ENCODE measurements at places on chromosomes 11 and 22.

DNA sequence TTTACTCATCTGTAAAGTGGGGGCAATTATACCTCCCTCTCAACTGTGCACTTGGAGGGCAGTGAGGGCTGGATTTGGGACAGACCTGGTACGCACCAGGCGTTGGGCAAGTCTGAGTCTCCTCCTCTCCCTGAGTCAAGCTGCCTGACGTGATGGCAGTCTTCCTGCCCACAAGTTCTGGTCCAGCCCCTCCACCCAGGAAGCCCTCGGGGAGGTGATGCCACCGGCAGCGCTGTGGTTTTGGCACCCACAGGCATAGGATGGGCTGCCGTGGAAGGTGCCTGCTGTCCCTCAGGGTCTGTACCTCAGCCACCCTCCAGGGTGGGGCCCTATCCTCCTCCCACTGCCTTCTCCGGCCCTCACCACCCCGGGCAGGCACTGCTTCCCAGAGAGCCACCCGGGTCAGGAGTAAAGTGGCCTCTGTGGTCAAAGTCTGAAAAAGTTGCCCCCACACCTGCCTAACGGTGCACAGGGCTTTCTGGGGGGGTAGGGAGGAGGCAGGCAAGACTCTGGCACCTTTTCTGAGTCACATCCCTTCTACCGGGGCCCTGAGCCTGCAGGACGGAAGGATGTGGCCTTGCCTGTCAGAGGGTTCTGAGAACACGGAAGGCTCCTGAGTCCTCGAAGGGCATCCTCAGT, 6.5 kb upstream of the APOBEC3H start:
- DNase-seq = peak; percentile 58

- DNase-seq = no peak
Measured at GRCh38 chr22:27024982-27025381, 367.6 kb downstream of the MIAT start.

DNA sequence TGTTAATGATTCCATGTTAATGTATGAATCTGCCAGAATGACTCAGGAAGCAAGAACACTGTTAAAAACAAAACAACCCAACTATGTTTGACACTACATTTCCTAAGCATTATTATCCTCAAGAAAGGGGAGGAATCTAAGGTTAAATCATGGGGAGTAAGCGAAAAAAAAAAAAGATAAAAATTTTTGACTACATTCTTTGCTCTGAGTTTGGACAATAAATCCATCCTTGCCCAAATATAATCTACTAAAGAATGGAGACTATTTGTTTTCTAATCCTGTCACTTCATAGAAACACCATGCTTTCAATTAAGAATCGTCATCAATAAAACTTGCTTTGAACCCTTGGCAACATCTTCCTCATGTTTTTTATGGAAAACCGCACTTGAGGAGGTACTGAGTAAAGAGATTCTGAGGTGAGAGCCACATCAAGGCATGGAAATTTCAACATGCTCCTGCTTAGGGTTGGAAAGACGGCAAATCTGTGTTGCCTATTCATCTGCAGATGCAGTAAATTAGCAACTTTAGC, 9.7 kb downstream of the MAML2 start:
- no peak for DNase-seq

DNA sequence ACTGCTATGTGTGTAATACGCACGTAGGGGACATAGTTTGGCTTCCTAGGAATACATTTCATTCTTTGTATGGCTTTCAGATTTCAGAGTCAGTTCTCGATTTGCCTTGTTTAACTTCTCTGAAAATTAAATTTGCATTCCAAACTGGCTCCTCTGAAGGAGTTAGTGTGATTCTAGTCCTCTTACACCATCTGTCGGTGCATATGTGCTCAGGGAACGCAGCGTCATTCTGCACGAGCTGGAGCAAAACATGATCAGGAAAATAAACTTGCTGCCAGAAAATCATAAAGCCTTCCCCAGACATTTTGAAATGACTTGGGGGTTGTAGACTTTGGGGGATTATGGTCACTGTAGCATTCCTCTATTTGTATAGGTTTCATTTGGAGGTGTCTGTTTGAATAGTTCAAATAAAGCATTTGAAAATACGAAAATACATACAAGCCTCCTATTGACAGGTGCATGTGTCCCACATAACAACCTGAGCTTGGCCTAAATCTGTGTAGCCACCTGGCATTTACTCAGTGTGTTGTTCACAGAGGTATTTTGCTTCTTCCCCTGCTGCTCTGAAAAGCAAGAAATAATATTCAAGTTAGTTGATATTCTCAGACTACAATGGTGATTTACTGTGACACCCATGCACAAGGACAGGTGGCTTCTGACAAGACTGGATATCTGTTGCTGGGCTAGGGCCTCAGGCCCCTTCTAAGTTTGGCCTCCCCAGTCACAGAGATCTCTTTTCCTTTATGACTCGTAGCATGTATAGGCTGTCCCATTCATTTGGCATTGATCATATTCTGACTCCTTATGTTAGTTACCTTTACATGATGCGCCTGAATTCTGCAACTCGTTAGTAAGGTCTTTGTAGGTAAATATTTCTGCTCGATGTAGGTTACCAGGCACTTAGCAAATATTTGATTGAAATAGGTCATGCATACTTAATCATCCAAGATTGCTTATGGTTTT, 81.6 kb upstream of the SORL1-AS1 start:
- DNase-seq = no peak

DNA sequence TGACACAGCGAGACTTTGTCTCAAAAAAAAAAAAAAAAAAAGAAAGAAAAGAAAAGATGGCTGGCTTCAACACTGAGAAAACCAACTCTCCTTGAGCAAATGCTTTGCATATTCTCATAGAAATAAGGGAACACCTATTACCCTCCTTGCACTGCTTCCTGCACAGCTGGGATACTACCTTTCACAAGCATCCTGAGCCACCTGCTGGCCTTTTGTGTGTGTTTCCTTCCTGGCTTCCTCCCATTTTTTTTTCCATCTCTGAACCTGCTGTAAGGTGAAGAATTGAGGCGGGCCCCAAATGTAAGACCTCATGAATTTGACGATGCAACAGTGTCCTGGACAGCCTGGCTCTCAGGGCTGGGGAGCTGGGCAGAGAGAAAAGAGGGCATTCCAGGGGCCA, 1.9 kb upstream of the RFPL3 start:
- DNase-seq = no peak

- DNase-seq = no peak
Measured at GRCh38 chr22:27168681-27169080, 511.3 kb downstream of the MIAT start.

GRCh38 chr11:45332276-45332934, 46.3 kb upstream of the SYT13 start:
- peak; percentile 37 for DNase-seq

GRCh38 chr11:844693-845644, 2.3 kb downstream of the TSPAN4 start:
- DNase-seq = no peak

- DNase-seq = no peak
Measured at GRCh38 chr11:33160587-33160986, 693 bp downstream of the CSTF3 start.

- DNase-seq = no peak
Measured at GRCh38 chr11:64724863-64725532, 2.0 kb upstream of the NRXN2 start.

GRCh38 chr11:7573558-7574296, 59.9 kb downstream of the PPFIBP2 start:
- DNase-seq = no peak

DNA sequence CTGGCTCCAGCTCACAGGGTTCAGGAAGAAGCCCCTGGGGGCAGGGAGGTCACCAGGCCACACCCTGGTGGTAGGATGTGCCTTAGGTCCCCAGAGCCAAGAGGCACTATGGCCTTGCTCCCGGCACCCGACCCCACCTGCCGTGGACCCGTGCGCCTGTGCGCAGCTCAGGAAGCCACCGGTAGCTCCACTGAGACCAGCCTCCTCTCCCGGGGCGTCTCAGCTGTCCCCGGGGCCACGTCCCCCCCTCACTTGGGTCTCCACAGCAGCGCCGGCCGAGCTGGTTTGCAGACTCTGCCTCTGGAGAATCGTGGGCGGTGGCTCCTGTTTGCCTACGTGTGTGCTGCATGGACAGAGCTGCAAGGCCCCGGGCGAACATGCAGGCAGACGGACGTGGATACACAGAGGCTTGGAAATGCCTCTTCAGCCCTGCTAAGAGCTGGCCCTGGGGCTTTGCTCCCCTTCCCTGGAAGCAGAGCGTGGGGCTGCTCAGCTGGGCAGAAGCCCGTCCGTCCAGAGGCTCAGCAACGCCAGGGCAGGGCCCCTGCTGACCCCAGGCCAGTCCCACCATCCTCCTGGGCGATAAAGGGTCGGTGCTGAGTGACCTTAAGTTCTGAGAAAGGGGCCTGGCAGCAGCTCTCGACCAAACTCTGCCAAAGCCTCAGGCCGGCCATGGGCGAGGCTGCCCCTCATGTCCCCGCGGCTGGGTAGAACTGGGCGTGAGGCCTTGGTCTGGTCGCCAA, 15.3 kb upstream of the MUC5B start:
- DNase-seq = no peak

DNA sequence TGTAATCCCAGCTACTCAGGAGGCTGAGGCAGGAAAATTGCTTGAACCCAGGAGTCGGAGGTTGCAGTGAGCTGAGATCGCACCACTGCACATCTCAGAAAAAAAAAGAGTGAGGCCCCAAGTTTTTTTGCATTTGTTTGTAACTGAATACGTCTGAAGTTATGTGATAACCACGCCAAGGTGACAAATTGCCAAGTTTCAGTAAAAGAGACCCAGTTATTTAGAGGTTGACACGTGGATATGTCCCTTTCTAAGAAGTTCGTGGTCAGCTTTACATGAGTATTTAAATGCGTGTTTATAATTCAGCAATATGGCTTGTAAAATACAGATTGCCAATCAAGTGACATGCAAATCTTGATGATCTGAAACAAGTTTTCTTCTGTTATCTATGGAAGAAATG, 8.0 kb downstream of the PPARA start:
- no peak for DNase-seq

DNA sequence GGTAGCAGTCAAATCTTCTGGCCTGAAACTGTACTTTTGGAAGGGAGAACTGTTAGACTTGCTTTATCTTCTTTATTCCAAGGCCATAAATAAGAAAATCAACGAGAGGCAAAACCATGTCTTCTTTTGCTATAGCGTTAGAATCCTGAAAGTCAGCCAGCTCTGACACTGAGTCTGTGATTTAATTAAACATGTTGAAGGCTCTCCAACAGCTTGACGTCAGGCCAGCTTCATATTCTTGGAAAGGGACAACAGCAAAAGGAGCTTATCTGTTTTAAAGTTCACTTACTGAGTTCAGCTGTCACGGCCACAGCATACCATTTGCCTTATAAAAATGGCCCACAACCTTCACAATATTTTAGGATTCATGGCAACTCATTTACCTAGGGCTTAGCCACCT, 131.0 kb upstream of the LDLRAD3 start:
- DNase-seq = no peak

- DNase-seq = no peak
Measured at GRCh38 chr22:23163665-23164064, 16.6 kb upstream of the BCR start.

DNA sequence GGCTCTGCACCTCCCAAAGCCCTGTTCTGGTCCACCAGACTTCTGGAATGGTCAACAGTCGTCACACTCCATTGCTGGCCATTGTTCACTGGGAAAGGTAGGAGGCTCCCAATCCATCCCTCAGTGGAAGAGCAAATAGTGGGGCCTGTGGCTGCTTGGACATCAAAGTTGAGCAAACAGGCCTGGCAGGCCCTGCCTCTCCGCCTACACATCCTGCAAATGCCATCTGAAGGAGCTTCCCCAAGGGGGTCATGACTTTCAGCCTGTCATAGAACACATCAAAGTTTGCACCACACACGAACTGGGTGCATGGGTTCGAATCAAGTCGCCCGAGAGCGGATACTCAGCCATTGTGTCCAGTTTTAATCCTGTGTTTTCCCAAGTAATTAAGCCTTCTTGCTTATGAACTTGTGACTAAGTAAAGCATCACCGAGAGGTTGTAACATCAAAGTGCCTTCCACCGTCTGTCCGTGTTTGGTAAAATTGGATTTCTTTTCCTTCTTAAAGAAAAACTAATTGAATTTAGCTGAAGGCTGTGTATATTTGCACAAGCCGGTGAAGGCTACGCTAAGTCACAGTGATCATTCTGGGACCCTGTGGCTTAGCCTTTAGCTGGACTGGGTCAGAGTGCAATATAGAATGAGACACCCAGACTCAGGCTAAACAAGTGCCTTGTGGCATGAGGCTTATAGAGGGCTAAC, 36.1 kb downstream of the CLPB start:
- no peak for DNase-seq

DNA sequence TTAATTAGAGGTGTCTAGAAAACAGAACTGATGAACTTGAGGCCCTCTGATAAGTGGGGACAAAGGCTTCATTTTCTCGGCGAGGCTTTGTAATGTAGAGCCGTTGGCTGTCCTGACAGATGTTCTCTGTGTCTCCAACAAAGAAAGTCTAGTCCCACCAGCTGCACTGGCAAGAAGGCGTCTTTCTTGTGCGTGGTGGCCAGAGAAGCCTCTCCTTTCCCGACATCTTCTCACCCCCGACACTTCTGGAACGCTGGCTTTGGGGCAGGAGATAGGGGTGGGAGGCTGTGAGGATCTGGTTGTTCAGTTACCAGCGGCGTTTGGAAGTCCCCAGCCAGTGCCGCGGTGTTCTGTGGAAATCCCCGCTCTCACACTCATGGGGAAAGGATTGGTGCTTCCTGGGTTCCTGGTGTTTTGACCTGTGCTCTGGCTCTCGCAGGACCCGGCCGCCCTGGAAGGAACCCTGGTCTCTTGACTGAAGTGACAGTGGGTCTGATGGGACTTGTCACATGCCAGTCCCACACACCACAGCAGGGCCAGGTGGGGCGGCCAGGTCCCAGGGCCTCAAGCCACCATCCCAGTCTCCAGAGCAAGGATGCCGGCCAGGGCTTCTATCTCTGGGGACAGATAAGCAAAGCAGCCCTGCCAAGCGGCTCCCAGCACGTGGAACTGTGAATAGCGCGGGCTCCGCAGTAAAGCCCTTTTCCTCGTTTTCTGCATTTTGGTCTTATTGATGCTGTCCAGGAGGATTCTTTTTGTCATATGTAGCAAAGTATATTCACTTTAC, 23.2 kb downstream of the FADS2 start:
- no peak for DNase-seq

DNA sequence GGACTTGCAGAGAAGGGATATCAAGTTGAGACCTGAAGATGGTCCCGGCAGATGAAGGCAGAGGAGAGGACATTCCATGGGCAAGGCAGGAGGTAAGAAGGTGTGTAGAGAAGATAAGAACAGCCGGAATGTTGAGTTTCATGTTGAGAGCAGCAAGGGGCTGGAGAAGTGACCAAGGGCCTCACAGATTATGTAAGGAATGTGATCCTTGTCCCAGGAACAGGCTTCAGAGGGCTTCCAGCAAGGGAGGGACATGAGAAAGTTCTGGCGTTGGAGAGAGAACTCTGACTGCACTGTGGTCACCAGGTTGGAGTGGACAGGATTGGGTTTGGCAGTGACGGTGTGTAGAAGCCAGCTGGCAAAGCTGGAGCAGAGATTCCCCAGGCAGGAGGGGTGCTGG, 27.6 kb upstream of the PPFIA1 start:
- DNase-seq = no peak

GRCh38 chr22:35407362-35407761, 7.4 kb downstream of the MCM5 start:
- DNase-seq = no peak

DNA sequence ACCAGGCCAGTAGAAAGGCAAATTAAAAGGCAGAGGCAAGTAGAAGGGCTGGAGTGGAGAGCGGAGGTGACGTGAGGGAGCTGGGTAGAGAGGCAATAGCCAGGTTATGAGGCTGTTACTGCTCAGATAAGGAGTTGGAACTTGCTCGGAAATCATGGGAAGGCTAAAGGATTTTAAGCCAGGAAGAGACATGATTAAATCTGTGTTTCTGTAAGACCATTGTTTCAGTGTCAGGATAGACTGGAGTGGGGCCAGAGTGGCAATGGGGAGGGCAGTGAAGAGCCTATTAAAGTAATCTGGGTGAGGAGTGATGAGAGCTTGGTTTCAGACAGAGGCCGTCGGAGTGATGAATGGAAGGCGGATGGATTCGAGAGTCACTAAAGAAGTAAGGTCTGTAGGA, 39.0 kb downstream of the GRAMD1B start:
- DNase-seq = no peak
